SJCRH30 (cell line): ENCODE measurements at places on chromosomes 2 and 18. TPM values are rescaled to one million over a fixed set of nuclear protein-coding genes. Genes with fewer than 3 reads are reported as not detected.

The LOXHD1 gene
- total RNA-seq = not detected in 2 replicates

The TMEM127 gene
- 16.2 and 17.9 TPM in 2 replicates for total RNA-seq

The REG3G gene
- total RNA-seq = not detected in 2 replicates

The MEP1B gene
- total RNA-seq = not detected in 2 replicates

The ASB18 gene
- 0.04 TPM in 1 of 2 replicates, not detected in the other for total RNA-seq

The SMYD1 gene
- total RNA-seq = 2.3 and 2.4 TPM in 2 replicates

The MBD2 gene
- 18.5 and 18.8 TPM in 2 replicates for total RNA-seq

The GPBAR1 gene
- total RNA-seq = 0.24 and 0.25 TPM in 2 replicates

- DNase-seq = no peak
Observed at GRCh38 chr2:180015951-180016709, 9.0 kb upstream of the CWC22 start.

DNA sequence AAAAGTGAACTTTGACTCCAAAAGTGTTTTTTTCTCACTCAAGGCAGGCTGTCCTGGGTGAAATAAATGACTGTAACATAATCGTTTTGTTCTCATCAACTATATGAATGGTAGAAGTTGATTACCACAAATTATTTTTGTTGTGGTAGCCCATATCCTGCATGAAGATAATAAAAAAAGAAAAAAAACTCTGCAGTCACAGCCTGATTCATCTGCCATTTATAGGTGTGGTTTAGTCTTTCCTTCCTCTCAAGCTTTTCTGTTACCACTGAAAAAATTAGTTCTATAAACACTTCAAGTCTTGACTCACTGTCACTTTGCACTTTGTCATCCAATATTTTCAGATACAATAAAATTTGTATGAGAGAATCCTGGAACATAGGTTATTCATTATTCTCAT is 522.0 kb downstream of the PLCL1 start:
- no peak for DNase-seq

GRCh38 chr2:222115296-222115695 is 183.5 kb downstream of the PAX3 start:
- DNase-seq = no peak

GRCh38 chr2:78811955-78812610 is 213.4 kb upstream of the REG3G start:
- DNase-seq = no peak

DNA sequence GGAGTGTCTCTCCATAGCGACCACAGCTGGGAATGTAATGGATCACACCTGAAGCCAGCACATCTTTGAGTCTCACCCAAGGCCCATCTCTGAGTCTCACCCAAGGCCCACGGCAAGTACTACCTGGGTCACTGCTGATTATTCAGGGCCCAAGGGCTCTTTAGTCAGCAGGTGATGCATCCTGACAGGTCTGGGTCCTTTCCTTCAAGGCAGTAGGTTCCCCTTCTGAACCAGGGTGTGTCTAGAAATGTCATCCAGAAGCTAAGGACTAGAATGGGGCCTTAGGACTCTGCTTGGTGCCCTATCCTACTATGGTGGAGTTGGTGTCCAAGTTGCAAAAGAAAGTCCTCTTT is 248.1 kb downstream of the ZNF385B start:
- DNase-seq = no peak

GRCh38 chr18:22723773-22724172 is 209.4 kb upstream of the RBBP8 start:
- DNase-seq = no peak

DNA sequence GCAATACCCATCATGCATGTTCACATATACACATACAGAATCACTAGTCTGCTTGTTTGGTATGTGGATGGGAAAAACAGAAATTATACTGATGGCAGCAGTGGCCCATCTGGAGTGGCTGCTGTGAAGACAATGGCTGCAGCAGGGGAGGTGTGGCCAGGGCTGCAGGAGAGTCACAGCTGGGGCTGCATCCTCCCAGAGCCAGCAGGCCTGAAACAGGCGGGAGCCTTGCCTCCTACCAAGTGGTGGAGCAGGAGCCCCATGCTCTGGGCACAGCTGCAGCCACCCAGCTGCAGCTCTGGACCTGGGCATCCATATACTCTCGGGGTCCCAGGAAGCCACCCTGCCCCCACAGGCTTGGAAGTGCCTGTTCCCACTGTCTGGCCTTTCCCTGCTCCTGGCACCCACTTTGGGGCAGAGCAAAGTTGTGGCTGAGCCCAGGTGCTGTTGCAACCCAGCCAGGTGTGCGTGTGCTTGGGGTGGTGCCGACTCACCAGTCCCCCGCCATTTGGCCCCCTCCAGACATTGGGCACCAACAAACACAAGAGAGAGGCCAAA is 136.6 kb downstream of the SPAG16 start:
- no peak for DNase-seq

- DNase-seq = no peak
Observed at GRCh38 chr18:76374330-76375281, 120.4 kb downstream of the ZNF516 start.

DNA sequence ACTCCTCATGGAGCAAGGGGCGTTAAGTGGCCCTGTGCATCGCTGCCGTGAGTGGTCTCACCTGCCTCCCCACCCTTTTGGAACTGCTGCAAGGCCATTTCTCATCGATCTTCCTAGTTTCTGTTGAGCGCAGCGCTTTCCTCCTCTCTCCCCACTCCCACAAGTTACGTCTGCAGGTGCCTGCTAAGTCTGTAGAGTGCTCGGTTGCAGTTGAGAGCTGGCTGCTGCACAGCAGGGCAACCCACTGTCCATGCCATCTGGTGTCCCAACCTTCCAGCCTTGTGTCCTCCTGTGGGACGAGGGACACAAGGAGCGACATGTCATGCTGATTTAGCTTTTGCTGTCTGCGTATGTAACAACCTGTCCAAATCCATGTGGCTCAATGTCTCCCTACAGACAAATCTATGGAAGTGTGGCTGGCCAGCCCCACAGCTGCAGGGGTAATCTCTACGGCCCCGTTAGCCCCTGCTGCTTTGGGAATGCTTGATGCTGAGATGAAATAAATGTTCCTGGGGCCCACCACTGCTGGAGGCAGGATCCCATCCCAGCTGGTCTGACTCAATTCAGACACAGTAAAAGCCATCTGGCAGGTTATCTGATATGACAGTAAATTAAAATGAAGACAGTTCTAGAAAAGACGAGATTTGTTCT is 68.1 kb upstream of the TCF7L1 start:
- peak; percentile 49 for DNase-seq

- no peak for DNase-seq
Observed at GRCh38 chr2:200221055-200221955, 85.2 kb upstream of the SPATS2L start.

DNA sequence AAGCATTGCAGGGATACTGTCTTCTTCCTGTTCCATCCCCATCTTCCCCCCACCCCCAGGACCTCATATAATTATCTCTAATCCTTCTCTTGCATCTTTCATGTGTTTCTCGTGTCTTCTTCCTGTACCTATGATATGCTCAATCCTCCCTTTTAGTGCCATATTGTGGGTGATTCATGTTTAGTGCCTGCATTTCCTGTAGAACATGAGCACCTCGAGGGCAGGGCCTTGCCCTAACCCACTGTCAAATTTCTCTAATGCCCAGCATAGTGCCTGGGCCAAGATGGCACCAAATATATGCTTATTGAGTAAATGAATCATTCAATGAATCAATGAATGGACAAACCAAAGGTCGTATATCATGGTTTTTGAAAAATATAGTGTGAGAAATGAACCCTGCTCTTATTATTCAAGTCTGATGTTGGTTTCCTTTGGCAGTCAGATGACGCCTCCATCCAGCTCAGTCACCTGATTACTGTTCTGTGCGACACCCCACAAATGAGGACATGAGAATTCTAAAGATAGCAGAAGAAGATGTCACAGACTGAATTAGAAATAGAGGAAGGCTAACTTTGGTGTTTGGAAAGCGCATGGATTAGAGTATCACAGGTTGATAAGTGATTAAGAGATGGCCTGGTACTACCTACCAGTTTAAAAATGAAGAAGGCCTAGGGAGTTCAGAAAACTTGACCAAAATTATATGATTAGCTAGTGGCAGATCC is 278.4 kb downstream of the PRKCE start:
- no peak for DNase-seq

DNA sequence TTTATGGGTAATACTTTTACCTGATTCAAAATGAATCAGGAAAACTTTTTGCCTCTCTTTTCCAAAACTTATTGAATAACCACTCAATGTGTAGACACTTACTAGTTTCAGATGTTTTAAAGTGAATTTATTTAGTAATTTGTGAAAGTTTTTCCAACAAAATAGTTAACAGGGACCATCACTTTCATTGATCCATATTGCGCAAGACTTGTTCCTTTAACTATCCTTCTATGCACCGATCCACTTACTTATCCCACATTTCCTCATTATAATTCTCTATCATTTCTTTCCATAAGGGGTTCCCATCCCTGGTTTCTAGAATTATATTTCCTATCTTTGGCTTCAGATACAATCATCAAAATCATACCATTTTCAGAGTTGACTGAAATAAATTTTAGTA is 48.3 kb downstream of the CDH19 start:
- no peak for DNase-seq

DNA sequence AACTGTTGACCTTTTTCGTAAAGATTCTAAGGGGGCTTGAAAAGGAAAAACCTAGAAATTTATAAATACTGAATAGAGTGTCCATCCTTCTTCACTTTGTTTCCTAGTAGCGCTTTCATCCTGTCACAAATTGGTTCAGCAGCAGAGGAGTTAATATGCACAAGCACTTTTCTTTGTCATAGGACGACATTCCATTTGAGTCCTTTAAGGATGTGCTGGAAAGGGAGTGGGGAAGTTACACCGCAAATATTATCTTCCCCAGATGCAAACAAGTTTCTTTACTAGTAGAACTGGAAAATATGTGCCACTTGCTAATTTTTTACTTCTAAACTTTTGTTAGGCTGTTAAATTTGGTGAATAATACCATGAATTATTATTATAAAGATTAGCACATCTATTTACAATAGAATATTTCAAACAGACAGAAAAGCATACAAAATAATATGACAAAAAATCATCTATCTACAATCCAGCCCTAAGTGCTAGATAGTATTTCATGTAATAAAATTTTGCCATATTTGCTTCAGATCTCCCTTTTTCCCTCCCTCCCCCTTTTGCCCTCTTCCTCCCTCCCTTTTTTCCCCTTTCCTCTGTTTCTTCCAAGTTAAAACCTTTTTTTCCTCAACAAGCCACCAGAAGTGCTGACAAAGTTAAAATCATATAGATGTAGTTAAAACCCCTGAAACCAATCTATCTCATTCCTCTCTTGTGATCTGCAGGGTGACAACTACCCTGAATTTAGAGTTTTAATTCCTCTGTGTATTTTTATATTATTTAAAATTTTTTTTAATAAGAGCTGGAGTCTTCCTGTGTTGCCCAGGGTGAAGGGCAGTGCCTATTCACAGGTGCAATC is 50.5 kb upstream of the MAP4K3 start:
- no peak for DNase-seq

DNA sequence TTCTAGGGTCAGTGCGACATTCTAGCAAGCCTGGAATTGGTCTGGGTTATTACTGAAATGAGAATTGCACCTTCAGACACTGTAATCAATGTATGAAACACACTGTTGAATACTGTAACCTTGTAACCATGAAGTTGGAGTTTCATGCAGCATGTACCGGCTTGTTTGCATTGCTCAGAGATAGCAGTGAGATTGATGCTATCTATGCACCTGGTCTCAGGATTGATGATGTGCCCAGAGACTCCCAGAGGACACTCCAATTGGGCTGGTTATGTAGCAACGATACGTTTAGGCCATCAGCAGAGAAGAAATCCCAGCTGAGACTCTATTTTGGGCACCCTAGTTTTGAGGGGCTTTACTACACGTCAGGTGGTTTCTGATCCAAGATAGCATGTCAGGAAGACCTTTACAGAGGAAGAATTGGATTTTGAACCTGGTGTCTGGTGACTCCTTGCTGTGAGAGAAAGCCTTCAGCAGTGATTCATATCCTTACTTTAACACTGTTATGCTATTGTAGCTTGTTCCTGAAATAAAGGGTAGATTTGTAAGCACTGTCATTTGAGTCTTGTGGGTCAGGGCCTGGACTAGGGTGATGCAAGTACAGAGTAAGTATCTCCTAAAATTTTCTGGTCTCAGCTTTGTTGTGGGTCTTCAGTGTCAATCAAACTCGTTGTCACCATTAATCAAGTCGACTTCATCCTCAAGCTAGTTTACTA is 305.1 kb upstream of the GULP1 start:
- DNase-seq = no peak

DNA sequence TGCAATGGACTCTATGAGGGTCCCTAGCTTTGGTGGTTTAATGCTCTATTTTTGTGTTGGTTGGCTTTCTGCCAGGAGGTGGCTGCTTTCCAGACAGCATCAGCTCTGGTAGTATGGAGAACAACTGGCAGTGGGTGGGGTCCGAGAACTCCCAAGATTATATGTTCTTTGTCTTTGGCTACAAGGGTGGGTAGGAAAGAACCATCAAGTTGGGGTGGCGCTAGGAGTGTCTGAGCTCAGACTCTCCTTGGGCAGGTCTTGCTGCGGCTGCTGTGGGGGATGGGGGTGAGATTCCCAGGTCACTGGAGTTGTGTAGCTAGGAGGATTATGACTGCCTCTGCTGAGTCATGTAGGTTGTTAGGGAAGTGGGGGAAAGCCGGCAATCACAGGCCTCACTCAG is 976.1 kb upstream of the GYPC start:
- DNase-seq = peak; percentile 17

DNA sequence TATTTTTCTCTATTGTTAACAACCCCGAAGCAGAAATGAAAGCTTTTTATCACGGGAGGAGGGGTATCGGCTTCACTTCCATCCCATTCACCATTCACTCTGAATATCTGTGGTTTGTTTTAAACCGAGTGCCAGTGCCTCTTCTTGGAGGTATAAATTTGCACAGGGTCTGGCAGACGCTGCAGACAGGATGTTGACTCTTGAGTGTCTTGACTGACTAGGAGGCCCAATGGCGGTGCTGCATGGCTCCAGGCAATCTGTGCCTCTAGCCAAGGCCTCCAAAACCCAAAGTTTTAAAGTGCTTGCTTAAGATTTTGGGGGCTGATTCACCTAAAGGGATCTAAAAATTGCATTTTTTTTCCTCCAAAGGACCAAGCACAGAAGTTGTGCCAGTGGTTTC is 183.8 kb downstream of the LTBP1 start:
- no peak for DNase-seq

- no peak for DNase-seq
Observed at GRCh38 chr18:7068871-7069590, 48.6 kb downstream of the LAMA1 start.

GRCh38 chr18:53261241-53261640 is 921.2 kb downstream of the DCC start:
- no peak for DNase-seq

GRCh38 chr18:26190506-26190905 is 35.7 kb upstream of the TAF4B start:
- DNase-seq = no peak

DNA sequence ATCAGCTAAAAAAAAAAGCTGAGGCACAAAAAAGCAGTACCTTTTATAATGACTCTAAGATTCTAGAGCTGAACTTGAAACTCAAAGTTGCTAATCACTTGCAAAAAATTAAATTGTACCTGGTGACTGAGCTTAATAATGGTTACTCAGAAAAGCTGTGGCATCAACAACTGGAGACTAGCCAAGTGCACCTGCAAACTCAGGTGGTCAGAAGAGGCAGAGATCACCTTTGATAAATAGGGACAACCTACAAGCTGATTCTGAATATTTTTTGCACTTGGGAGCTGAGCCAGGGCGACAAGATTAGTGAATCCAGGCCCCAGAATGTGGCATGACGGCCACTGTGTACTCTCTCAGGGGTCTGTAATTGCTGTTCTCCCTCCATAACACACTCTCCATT is 3.0 kb downstream of the ABHD3 start:
- DNase-seq = no peak
